ENCODE measurements at places on chromosomes 12 and 14.

- no peak for DNase-seq
Observed at GRCh38 chr14:47040550-47040949, 389.0 kb upstream of the RPL10L start.

- DNase-seq, result no peak
Observed at GRCh38 chr14:71225113-71225512, 317.9 kb downstream of the PCNX1 start.

GRCh38 chr14:22417914-22418313, 171.1 kb downstream of the DAD1 start:
- no peak for DNase-seq

- no peak for DNase-seq
Observed at GRCh38 chr12:92987846-92988621, 58.9 kb upstream of the EEA1 start.

GRCh38 chr14:50061664-50062437, 54.5 kb downstream of the VCPKMT start:
- DNase-seq, result peak; percentile 21

Measured in thyroid gland (tissue), 4 donors.